Neural cell (in vitro differentiated cells): ENCODE measurements at places on chromosomes 2 and 18. TPM values are rescaled to one million over a fixed set of nuclear protein-coding genes. Genes with fewer than 3 reads are reported as not detected.

The AQP12A gene
- polyA plus RNA-seq = not detected in 2 replicates

The EPAS1 gene
- not detected in 2 replicates for polyA plus RNA-seq

The EPC2 gene
- polyA plus RNA-seq = 43.9 and 44.8 TPM in 2 replicates

The SELENOI gene
- 22.4 and 25.2 TPM in 2 replicates for polyA plus RNA-seq

The SPR gene
- 0.98 and 1.8 TPM in 2 replicates for polyA plus RNA-seq

The ZNF804A gene
- 2.7 and 2.9 TPM in 2 replicates for polyA plus RNA-seq

The LIPG gene
- 0.72 and 0.85 TPM in 2 replicates for polyA plus RNA-seq

The BBS5 gene
- polyA plus RNA-seq = 4.6 and 9.1 TPM in 2 replicates

The IL37 gene
- not detected in 2 replicates for polyA plus RNA-seq

The ERMN gene
- polyA plus RNA-seq = not detected in 2 replicates

The HOXD9 gene
- polyA plus RNA-seq = not detected in 2 replicates

The CYP1B1 gene
- polyA plus RNA-seq = not detected in 2 replicates

The SCYGR1 gene
- not detected in 2 replicates for polyA plus RNA-seq

The G6PC2 gene
- polyA plus RNA-seq = not detected in 2 replicates

The HOXD10 gene
- polyA plus RNA-seq = not detected in 2 replicates

The ZNF521 gene
- 101 and 104 TPM in 2 replicates for polyA plus RNA-seq

The C2orf66 gene
- 1.4 and 2.4 TPM in 2 replicates for polyA plus RNA-seq
